ENCODE measurements at places on chromosomes 5 and 9.

GRCh38 chr5:88665750-88666215 is 217.2 kb downstream of the MEF2C start:
- DNase-seq: no peak

GRCh38 chr9:27310582-27310981 is 13.6 kb upstream of the EQTN start:
- DNase-seq: no peak

GRCh38 chr9:82209797-82210470 is 221.4 kb downstream of the SPATA31D1 start:
- DNase-seq: no peak

- DNase-seq: no peak
Measured at GRCh38 chr5:126464016-126464415, 40.8 kb downstream of the GRAMD2B start.

DNA sequence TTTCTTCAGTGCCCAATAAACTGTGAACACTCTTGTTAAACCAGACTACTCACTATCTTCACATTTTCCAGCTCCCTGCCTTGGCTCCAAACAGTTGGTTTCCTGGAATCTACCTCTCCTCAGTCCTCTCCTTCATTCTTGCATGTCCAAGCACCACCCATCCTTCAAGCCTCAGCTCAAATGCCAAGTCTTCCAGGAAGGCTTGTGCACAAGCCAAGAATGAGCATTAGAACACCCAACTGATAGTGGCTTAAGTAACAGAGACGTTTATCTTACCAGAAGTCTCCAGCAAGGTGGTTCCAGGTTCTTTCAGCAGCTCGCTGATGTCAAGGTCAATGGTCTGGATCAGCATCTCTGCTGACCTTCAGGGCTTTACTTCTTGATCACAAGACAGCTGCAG is 60.1 kb downstream of the PTPDC1 start:
- no peak for DNase-seq

DNA sequence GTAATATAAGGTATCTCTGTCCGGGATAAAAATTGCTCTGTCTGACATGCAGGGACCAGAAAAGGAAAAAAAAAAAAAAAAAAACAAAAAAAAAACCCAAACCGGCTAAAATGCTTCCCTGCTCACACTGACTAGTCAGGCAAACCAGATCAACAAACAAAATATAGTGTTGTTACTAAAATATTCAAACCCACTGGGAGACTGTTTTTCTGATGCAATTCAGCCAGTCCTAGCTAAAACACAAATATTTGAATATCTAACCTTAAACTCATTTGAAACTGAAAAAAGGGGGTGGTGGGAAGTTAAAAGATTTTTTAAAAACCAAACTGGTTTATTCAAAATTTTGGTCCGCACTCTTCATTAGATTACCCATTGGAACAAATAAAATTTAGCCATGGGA is 61.0 kb downstream of the APBA1 start:
- no peak for DNase-seq

GRCh38 chr9:105295201-105295550 is 50.7 kb downstream of the SLC44A1 start:
- no peak for DNase-seq

DNA sequence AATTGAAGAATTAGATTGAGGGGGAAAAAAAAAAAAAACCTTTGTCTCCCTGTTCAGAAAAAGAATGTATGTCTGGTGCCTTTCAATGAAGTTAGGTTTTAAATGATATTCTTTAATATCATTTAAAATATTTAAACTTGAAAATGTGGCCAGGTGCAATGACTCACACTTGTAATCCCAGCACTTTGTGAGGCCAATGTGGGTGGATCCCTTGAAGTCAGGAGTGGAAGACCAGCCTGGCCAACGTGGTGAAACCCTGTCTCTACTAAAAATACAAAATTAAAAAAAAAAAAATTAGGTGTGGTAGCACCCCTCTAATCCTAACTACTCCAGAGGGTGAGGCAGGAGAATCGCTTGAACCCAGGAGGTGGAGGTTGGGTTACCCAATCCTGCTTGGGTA is 111.1 kb upstream of the RASA1 start:
- DNase-seq: no peak

DNA sequence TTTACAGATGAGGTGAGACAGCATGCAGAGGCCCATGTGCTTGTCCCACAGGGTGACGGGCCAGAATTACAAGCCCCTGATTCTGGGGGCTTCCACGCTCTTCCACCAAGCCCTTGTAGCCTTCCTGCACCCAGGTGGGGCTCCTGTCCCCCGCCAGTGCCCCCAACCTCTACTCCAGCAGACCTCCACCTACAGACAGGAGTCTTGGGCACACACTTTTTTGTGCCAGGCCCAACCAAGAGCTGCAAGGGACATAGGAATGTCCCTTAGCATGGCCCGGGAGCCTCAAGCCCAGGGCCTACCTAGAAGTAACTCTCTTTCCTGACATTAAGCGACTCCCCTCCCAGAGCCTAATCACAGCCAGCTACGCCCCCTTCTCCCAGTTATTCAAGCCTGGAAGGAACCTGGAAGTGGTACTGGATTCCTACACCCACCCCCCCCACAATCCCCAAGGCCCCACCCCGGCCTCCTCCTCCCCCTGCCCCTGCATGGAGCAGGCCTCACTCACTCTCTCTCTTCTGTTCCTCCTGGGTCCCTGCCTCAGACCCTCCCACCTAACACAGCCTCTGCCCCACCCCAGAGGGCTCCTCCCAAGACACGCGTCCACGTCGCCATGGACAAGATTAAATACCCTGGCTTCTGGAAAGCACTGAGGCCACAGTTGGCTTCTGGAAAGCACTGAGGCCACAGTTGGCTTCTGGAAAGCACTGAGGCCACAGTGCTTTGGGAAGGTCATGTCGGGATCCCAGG is 30.5 kb downstream of the ADAMTS2 start:
- no peak for DNase-seq

DNA sequence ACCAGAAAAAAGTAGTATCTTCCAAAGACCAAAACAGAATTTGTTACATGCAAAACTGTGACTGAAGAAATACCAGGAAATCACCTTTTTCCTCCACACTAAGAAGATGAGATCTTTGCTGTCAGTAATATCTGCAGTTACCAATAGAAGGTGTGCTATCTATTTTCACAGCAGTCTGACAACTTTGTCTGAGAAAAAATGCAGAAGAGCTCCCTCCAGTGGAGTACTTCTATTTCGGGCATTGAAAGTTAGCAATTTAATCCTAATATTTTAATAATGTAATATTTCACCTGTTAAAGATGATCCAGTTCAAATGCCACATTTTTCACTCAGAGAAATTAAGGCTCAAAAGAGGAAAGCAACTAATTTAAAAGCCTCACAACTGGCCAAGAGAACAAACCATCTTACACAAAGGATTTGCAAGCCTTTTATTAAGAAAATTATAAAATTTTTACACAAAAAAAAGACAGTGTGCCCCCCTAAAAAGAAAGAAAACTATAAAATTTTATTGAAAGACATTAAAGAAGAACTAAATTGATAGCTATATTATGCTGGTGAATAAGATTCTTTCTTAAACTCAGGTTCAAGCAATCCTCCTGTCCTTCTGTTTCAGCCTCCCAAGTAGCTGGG is 50.6 kb downstream of the DEPDC1B start:
- DNase-seq: no peak

DNA sequence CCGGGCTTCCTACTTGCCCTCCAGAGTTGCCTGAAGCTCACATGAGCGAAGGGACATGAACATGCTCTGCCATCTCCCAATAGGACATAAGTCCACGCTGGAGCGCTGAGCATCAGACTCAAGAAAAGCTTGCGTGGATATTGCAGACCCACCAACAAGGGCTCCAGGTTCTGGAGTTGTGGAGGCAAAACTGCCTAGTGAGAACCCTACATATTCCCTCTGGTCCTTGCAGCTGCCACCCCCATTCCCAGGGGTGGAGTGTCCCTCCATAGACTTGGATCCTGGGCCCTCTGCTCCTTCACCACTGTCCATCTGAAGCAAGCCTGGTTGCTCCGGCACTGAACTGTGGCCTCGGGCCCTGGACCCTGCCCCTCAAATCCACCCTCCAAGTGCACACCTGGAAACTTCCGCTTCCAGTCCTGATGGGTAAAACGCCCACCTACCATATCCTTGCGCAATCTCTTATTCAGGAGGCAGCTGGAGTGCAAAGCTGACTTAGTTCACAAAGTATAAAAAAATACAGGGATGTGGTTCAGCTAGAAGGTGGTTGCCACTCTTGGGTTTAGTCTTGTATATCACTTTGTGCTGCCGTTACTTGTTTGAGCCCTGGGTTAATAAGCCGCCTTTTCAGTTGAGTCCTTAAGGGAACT is 28.0 kb downstream of the HRH2 start:
- no peak for DNase-seq

DNA sequence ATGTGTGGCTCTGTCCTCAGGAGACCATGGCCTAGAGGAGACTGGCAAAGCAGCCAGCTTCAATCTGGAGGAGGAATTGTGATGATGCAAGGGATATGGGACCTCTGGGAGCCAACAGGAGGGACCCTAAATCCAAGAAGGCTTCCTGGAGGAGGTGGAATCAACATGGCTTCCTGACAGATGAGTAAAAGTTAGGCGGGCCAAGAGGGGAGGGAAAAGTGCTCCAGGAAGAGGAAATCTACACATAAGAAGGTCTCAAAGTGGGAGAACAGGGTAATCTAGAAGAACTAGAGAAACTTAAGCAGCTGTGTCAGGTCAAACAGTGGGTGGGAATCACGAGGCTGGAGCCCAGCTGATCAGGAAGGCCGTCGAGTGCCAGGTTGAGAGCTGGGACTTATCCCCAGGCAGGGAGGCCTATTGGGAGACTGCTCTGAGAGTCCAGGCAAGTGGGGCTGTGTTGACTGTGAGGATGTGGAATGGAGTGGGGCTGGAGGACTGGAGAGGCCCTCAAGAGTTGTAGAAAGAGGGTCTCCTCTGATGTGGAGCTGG is 119.1 kb downstream of the C9orf50 start:
- no peak for DNase-seq

- no peak for DNase-seq
Measured at GRCh38 chr9:104177676-104178075, 83.6 kb downstream of the SMC2 start.

DNA sequence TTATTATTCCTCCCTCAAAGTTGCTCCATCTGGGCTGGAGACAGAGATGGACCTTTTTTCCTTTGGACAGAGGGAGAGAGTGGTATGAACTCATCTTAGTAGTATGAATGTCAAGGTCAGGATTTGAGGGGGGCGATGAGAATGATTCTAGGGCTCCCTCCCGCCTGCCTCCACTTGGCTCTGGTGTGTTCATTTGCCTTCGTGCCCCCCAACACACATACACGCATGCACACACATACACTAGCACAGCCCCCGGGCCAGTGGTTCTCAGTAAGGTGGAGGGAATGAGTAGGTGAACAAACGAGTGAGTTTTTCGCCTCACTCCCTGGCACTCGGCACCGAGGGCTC is 44.5 kb downstream of the ERGIC1 start:
- no peak for DNase-seq

GRCh38 chr5:174022384-174023095 is 23.0 kb upstream of the NSG2 start:
- DNase-seq: no peak

GRCh38 chr5:41118177-41118576 is 47.0 kb upstream of the MROH2B start:
- no peak for DNase-seq

- DNase-seq: no peak
Measured at GRCh38 chr5:150451594-150451993, 2.1 kb upstream of the RPS14 start.

GRCh38 chr9:69905851-69906250 is 85.2 kb downstream of the CFAP95 start:
- no peak for DNase-seq

- DNase-seq: no peak
Measured at GRCh38 chr5:93092349-93093105, 488.5 kb downstream of the NR2F1-AS1 start.

- no peak for DNase-seq
Measured at GRCh38 chr5:176359658-176360057, 1.9 kb downstream of the KIAA1191 start.

- DNase-seq: no peak
Measured at GRCh38 chr5:160747987-160748386, 104.0 kb downstream of the ATP10B start.

DNA sequence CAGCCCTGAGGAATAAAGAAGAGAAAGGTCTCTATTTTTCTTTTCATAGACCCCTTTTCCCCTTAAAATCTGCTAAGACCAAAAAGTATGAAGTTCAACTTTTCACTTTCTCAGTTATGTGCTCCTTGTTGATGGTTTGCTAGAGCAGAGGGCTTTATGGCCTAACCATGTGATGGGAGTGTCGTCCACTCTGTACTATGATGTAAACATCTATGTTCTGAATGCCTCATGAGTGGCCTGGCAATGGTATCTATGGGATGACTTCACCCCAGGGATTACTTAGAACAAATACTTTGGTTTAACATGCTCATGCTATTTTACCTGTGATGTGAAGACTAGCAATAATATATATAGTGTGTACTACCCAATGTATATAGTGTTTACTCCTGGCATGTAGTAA is 43.7 kb upstream of the MIER3 start:
- no peak for DNase-seq

GRCh38 chr5:93403141-93403928 is 177.7 kb downstream of the NR2F1-AS1 start:
- no peak for DNase-seq

GRCh38 chr9:70382709-70383605 is 31.5 kb downstream of the KLF9 start:
- no peak for DNase-seq

DNA sequence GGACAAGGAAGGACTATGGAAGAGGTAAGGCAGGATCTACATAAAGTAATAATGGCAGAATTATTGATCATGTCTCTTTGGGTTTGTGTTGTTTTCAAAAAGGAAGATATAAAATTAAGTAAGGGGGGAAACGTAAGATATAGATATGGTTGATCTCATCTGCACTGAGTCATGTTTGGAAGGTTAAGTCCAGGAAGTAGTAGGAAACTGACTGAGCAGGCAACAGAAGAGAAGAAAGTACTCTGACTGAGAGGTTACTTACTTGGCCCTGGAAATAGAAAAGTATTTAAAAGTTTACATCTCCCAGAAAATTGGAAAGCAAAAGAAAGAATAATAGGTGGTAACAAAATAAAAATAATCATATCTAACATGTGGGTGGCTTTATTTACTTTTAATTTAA is 405.3 kb upstream of the RGMB start:
- DNase-seq: no peak

- no peak for DNase-seq
Measured at GRCh38 chr5:104265531-104266140, 703.0 kb upstream of the NUDT12 start.

GRCh38 chr5:158840193-158840592 is 259.5 kb downstream of the EBF1 start:
- DNase-seq: no peak

GRCh38 chr9:112601636-112602035 is 115.0 kb downstream of the KIAA1958 start:
- no peak for DNase-seq

- DNase-seq: no peak
Measured at GRCh38 chr5:109329333-109330237, 80.2 kb downstream of the PJA2 start.
